Cardiac muscle cell (in vitro differentiated cells and primary cell): ENCODE measurements at places on chromosomes 2 and 18. TPM values are rescaled to one million over a fixed set of nuclear protein-coding genes. Genes with fewer than 3 reads are reported as not detected.
A peak's percentile ranks its signal among the peaks of the same experiment; 100 is the strongest.

The ZDBF2 gene
- 4.3 and 10.3 TPM in 2 replicates for polyA plus RNA-seq

GRCh38 chr18:12990123-12990475 is 1.1 kb upstream of the CEP192 start:
- peaks cover 5% of the 10 kb centered on the region for H3K4me1 ChIP-seq
- H3K36me3 ChIP-seq, result peaks cover 4% of the 10 kb centered on the region
- H3K27ac ChIP-seq, result peak overlapping the region; percentile 81
- H3K27me3 ChIP-seq, result no peaks in the 10 kb centered on the region
- peak overlapping the region; percentile 80 for H3K4me3 ChIP-seq

The PRSS56 gene
- 0.07 TPM in 1 of 2 replicates, not detected in the other for polyA plus RNA-seq

- no peak overlapping the region for H3K27ac ChIP-seq
- no peak for DNase-seq
- H3K4me3 ChIP-seq, result no peak overlapping the region
- H3K27me3 ChIP-seq, result no peaks in the 10 kb centered on the region
- no peaks in the 10 kb centered on the region for H3K4me1 ChIP-seq
These were observed 1116.4 kb downstream of the SOCS6 start for GRCh38 chr18:71405169-71405809.

- no peak overlapping the region for H3K4me3 ChIP-seq
- H3K4me1 ChIP-seq, result no peaks in the 10 kb centered on the region
- no peaks in the 10 kb centered on the region for H3K36me3 ChIP-seq
- no peaks in the 10 kb centered on the region for H3K27me3 ChIP-seq
These were observed 29.6 kb downstream of the ARHGAP15 start for GRCh38 chr2:143158551-143159485.

GRCh38 chr18:7541835-7542234 is 25.3 kb upstream of the PTPRM start:
- no peak for DNase-seq
- no peaks in the 10 kb centered on the region for H3K27me3 ChIP-seq
- H3K36me3 ChIP-seq, result no peaks in the 10 kb centered on the region
- H3K4me1 ChIP-seq, result no peaks in the 10 kb centered on the region
- H3K4me3 ChIP-seq, result no peak overlapping the region
- H3K27ac ChIP-seq, result no peak overlapping the region

DNA sequence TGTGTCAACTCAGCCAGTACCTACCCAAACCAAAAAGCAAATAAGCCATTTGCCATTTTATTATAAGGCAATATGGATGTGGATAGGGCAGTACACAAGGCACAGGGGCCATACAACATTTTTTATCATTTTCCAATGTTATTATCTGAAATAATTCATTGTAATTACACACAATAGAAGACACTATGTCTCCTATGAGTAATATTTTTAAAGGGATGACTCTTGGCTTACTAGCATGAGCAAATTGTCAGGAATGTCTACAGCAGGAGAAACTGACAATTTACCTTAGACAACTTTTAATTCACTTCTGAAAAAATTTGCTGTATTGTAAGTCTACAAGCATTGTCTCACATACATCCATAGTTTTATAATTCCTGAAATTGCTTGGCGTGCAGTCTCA is 1193.9 kb upstream of the CELF4 start:
- H3K4me1 ChIP-seq, result no peaks in the 10 kb centered on the region
- DNase-seq, result no peak
- H3K27me3 ChIP-seq, result no peaks in the 10 kb centered on the region
- H3K27ac ChIP-seq, result no peak overlapping the region
- H3K4me3 ChIP-seq, result no peak overlapping the region
- no peaks in the 10 kb centered on the region for H3K36me3 ChIP-seq

The C2orf72 gene
- polyA plus RNA-seq, result 2.2 and 5.3 TPM in 2 replicates

DNA sequence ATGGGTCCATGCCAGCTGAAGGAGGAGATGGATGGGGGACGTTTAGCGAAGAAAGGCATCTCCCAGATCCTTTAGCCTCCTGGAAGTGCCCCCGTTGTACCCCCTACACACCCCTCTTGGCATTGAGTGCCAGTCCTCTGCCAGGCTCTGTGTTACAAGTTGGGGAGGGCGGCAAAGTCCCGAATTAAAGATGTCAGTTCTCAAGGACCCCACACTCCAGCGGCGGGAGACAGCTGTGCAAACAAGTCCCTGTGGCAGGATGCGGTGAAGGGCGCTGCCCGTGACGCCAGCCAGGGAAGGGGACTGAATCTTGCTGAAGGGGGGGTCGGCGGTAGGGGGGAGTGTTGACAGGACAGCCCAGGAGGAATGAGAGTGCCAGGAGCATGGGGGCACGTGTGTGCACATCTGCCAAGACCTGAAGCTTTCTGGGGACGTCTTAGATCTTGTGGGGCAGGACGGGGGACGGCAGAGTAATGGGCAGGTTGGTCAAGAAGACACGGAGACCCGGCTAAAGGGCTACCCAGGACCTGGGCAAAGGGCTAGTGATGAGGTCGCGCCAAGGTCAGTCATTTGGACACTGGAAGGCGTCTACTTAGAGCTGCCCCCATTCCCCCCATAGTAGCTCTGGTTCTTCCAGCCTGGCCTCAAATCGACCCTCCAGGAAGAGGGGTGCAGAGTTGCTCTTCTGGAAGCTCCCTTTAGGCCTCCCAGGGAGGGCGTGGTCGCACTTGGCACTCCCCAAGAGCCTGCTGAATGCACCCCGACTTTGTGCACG is 2.8 kb upstream of the CTDSP1 start:
- DNase-seq, result peak; percentile 67
- peak overlapping the region; percentile 99 for H3K27ac ChIP-seq
- H3K4me3 ChIP-seq, result peak overlapping the region; percentile 95
- no peaks in the 10 kb centered on the region for H3K36me3 ChIP-seq

GRCh38 chr2:98578231-98578630 is 30.1 kb downstream of the COA5 start:
- H3K4me3 ChIP-seq, result no peak overlapping the region
- no peaks in the 10 kb centered on the region for H3K4me1 ChIP-seq
- peaks cover 6% of the 10 kb centered on the region for H3K36me3 ChIP-seq
- no peaks in the 10 kb centered on the region for H3K27me3 ChIP-seq
- no peak for DNase-seq

The DUSP2 gene
- polyA plus RNA-seq, result 1.0 and 2.2 TPM in 2 replicates

GRCh38 chr2:180657054-180657453 is 323.4 kb upstream of the UBE2E3 start:
- no peaks in the 10 kb centered on the region for H3K36me3 ChIP-seq
- H3K4me1 ChIP-seq, result peaks cover 21% of the 10 kb centered on the region
- no peaks in the 10 kb centered on the region for H3K27me3 ChIP-seq
- H3K4me3 ChIP-seq, result no peak overlapping the region
- peak; percentile 12 for DNase-seq

The NTSR2 gene
- not detected in 2 replicates for polyA plus RNA-seq

- no peaks in the 10 kb centered on the region for H3K36me3 ChIP-seq
- H3K27ac ChIP-seq, result no peak overlapping the region
- H3K27me3 ChIP-seq, result peaks cover 3% of the 10 kb centered on the region
- H3K4me1 ChIP-seq, result peaks cover 7% of the 10 kb centered on the region
- no peak for DNase-seq
These were observed 354.2 kb upstream of the ACVR2A start for GRCh38 chr2:147490401-147491261.

DNA sequence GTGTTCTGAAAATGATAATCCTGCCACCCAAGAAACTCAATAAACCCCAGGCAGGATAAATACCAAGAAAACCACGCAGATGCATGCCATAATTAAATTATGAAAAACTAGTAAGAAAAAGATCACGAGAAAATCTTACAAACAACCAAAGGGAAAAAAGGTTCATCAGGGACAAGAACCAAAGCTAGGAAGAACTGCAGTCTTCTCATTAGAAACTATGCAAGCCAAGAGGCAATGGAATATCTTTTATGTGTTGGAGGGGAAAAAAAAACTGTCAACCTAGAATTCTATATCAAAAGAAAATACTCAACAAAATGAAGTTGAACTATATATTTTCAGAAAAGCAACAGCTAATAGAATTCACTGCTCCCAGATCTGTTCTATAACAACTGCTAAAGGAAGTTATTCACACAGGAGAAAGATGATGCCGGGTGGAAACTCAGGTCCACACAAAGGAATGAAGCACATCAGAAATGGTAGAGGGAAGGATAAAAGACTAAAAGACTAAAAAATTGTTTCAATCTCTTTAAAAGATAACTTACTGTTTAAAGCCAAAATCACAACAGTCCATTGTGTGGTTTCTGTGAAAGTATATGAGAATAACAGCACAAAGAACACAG is 55.0 kb downstream of the NDUFA10 start:
- H3K27ac ChIP-seq, result no peak overlapping the region
- no peak overlapping the region for H3K4me3 ChIP-seq
- H3K4me1 ChIP-seq, result peaks cover 4% of the 10 kb centered on the region
- peaks cover 14% of the 10 kb centered on the region for H3K36me3 ChIP-seq
- H3K27me3 ChIP-seq, result no peaks in the 10 kb centered on the region

DNA sequence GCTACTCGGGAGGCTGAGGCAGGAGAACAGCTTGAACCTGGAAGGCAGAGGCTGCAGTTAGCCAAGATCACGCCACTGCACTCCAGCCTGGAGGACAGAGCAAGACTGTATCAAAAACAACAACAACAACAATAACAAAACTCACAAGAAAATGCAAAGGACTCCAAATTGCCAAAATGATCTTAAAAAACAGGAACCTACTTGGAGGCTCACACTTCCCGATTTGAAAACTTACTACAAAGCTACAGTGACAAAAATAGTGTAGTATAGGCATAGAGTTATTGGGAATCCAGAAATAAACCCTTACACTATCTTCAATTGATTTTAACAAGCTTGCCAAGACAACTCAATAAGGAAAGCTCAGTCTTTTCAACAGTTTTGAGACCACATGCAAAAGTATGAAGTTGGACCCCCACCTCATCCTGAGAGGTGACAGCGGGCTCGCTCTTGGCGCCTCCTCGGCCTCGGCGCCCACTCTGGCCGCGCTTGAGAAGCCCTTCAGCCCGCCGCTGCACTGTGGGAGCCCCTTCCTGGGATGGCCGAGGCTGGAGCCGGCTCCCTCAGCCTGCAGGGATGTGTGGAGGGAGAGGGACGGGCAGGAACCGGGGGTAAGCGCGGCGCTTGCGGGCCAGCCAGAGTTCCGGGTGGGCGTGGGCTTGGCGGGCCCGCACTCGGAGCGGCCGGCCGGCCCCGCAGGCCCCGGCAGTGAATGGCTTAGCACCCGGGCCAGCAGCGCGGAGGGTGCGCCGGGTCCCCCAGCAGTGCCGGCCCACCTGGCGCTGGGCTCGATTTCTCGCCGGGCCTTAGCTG is 18.3 kb upstream of the ACVR2A start:
- no peaks in the 10 kb centered on the region for H3K27me3 ChIP-seq
- H3K27ac ChIP-seq, result no peak overlapping the region
- no peak for DNase-seq
- no peaks in the 10 kb centered on the region for H3K36me3 ChIP-seq
- no peak overlapping the region for H3K4me3 ChIP-seq

The ALK gene
- polyA plus RNA-seq, result 1.2 and 1.8 TPM in 2 replicates

DNA sequence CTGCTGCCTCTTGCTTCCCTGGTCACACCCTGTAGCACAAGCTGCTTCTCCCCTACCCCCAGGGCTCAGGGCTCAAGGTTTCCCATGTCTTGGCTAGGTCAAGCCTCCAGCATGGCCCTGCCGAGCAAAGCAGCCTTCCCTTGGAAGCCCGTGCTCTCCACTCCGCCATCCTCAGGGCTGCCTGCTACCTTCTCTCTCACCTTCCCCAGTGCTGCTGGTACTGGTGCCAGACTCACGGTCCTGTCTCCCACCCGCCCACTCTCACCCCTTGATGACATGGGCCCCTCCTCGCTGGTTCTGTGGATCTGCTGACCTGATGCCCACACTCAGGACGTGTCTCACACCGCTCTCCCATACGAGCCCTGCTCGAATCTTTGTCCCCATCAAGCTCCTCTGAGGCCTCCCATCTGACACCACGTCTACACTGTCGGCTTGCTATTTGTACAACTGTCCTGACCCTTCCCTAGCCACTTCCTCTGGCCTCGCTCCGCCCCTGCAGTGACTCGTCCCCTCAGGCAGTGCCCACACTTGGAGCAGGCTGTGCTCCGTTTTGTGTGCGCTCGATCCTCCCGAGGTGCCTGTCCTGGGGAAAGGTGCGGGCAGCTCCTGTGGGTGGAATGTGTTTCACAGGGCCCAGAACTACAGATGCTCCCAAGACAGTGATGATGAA is 49.9 kb downstream of the ZAP70 start:
- H3K36me3 ChIP-seq, result peaks cover 21% of the 10 kb centered on the region
- H3K27ac ChIP-seq, result no peak overlapping the region
- no peaks in the 10 kb centered on the region for H3K27me3 ChIP-seq
- H3K4me1 ChIP-seq, result peaks cover 13% of the 10 kb centered on the region

- H3K4me3 ChIP-seq, result no peak overlapping the region
- H3K36me3 ChIP-seq, result no peaks in the 10 kb centered on the region
- H3K27me3 ChIP-seq, result no peaks in the 10 kb centered on the region
- H3K27ac ChIP-seq, result no peak overlapping the region
- no peak for DNase-seq
These were observed 10.6 kb downstream of the UBE2F start for GRCh38 chr2:237977380-237977779.

- H3K27me3 ChIP-seq, result no peaks in the 10 kb centered on the region
- peak; percentile 30 for DNase-seq
- H3K36me3 ChIP-seq, result no peaks in the 10 kb centered on the region
- H3K4me3 ChIP-seq, result no peak overlapping the region
- no peak overlapping the region for H3K27ac ChIP-seq
These were observed 65.4 kb upstream of the VRK2 start for GRCh38 chr2:57981083-57981768.

The MOGAT1 gene
- polyA plus RNA-seq, result 0.34 TPM in 1 of 2 replicates, not detected in the other

The CMPK2 gene
- 0.61 and 2.4 TPM in 2 replicates for polyA plus RNA-seq

The MAB21L4 gene
- not detected in 2 replicates for polyA plus RNA-seq

The PLB1 gene
- polyA plus RNA-seq, result 0.25 and 1.1 TPM in 2 replicates

GRCh38 chr2:25342372-25343186 is 854 bp upstream of the DNMT3A start:
- peaks cover 15% of the 10 kb centered on the region for H3K4me1 ChIP-seq
- DNase-seq, result peak; percentile 95
- no peaks in the 10 kb centered on the region for H3K27me3 ChIP-seq
- peak overlapping the region; percentile 36 for H3K4me3 ChIP-seq

DNA sequence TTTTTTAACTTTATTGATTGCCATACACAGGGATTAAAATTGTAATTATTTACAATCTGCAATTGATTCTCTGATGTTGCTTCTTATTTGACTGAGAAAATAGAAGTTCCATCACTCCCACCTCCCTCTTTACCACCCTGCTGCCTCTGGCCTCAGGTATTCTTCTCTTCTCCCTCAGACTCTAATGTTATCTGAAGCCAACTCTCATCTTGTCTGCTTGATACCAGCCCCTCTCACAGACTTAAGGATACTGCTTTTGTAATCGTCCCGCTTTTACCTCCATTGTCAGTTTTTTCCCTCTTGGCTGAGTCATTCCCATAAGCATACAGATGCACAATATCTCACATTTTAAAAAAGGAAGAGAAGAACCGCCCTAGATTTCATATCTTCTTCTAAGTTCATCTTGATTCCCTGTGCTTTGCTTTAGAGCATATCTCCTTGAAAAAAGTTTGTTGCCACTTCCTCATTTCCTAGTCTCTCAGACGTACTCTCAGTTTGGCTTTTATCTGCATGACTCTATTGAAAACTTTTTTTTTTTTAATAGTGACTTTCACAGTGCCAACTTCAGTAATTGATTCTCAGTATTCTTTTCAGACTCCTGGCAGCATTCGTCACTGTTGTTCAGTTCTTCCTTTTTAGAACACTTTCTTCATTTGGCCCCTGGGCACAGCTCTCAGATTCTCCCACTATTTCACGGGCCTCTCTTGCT is 31.1 kb downstream of the SPAG16 start:
- no peak for DNase-seq
- peaks cover 19% of the 10 kb centered on the region for H3K36me3 ChIP-seq
- no peak overlapping the region for H3K27ac ChIP-seq
- H3K4me1 ChIP-seq, result no peaks in the 10 kb centered on the region

- H3K27ac ChIP-seq, result no peak overlapping the region
- no peak overlapping the region for H3K4me3 ChIP-seq
- peaks cover 9% of the 10 kb centered on the region for H3K4me1 ChIP-seq
- no peak for DNase-seq
- H3K27me3 ChIP-seq, result no peaks in the 10 kb centered on the region
- peaks cover 6% of the 10 kb centered on the region for H3K36me3 ChIP-seq
These were observed 14.6 kb downstream of the NBAS start for GRCh38 chr2:15546297-15547098.

The FZD7 gene
- 9.4 and 13.4 TPM in 2 replicates for polyA plus RNA-seq
